ENCODE measurements at places on chromosomes 6 and 20. TPM values are rescaled to one million over a fixed set of nuclear protein-coding genes. Genes with fewer than 3 reads are reported as not detected.
A peak's percentile ranks its signal among the peaks of the same experiment; 100 is the strongest.

The CLIC1 gene
- 394 TPM for total RNA-seq

The SPATS1 gene
- not detected for total RNA-seq

The CST7 gene
- total RNA-seq, result 4.3 TPM

The CYP39A1 gene
- 18.5 TPM for total RNA-seq

The TMEM244 gene
- total RNA-seq, result not detected

The KHDC3L gene
- not detected for total RNA-seq

The SEMG1 gene
- total RNA-seq, result 1.1 TPM

The BPIFA3 gene
- not detected for total RNA-seq

- no peak for DNase-seq
Observed at GRCh38 chr20:58795923-58796245, 54.8 kb downstream of the GNAS-AS1 start.

DNA sequence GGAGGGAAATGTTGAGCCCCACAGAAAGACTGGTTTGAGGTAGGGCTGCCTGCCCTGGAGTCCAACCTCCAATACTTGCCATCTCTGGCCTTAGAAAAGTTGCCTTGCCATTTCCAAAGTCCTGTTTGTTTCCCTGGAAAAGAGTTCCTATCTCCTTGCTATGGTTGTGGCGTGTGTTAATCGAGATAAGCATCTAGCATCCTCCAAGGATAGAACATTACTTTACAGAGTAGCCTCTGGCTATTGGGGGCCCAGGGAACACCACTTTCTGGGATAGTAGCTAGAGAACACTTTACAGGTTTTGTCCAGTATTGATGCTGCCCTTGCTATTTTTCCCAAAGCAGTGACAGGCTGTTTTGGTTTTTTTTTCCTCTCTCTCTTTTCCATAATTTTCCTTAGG lies 57.4 kb upstream of the SASH1 start:
- DNase-seq, result no peak

DNA sequence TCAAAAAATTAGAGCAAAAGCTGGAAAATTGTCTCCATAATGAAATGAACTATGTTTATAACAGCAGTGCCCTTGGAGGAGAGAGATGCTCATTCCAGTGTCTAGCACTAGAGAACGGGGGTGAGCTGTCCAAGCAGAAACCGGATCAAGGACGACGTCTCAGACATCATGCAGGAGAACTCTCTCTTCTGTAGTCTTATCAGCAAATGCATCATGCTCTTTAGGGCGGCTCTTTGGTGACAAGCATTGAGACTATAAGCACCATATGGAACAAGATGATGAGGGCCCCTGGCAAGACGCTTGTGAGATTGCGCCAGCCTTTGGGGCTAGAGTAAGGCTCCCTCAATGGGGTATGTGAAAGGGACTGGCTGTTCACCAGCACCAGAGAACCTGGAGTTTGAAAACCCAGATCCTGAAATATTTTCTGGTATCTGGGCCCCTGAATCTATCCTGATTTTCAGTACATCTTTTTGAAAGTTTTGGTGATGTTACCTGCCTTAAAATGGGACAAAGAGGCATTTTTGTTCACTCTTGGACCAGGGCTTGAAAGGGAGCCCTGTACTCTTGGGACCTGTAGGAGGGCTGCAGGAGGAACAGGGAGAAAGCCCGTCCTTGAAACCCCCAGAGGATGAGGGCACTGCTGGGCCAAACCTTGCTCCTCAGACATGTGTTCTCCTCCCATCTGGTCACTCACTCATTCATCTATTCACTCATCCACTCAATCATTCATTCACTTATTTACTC lies 127.6 kb downstream of the TTLL2 start:
- no peak for DNase-seq

GRCh38 chr20:6014017-6014416 lies 39.8 kb downstream of the LRRN4 start:
- no peak for DNase-seq

DNA sequence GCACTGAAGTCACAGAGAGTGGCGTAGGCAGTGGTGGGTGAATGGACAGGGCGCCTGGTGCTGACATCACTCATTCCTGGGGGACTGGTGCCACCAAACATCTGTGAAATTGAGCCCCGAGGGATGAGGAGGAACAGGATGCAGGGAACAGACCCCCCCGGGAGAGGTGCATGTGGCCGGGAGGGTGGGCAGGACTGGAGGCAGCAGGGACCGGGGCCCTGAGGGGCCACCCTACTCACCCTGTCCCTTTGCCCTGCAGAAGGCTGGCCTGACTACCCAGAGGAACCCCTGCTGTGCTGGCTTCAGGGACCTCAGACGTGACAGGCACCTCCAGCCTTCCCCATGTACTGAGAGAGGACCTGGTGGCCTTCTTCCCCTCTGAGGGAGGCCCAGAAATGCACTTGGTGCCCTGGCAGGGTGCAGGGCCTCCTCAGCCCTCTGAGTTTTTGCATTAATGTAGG lies 25.1 kb downstream of the SYNDIG1 start:
- no peak for DNase-seq

DNA sequence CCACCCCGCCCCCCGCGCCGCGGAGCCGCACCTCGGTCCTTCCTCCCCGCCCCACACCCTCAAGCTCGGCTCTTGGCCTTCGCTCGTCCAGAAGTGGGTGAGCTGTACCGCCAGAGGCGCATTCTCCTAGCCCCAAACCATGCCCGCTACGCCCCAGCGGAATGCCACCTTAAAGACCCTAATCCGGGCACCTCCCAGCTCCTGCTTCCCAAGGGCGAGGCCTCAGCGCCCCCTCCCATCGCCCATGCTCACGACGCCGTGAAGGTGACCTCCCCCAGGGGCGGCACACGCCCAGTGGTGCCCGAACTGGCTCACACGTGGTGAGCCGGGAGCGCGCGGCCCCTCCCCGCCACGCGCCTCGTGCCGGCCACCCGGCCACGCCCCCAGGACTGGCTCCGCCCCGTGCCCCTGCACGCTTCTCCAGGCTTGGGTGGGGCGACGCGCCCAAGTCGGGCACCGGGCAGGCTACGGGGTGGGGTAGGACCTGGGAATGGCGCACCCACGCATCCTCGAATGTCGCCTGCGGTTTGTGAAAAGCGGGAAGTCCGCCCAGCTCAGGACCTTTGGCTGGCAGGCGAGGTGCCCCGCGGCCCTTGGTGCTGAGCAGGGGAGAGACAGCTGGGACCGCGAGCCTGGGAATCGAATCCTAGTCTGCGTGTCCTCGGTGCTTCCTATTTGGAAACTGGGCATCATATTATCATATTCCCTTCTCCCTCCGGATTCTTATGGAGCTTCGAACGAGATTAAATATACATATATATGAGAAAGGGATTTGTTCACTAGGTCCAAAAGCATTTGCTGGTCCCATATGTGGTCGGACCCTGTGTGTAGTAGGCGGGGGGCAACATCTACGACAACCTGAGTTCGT lies 941 bp upstream of the SOX12 start:
- peak; percentile 89 for DNase-seq

DNA sequence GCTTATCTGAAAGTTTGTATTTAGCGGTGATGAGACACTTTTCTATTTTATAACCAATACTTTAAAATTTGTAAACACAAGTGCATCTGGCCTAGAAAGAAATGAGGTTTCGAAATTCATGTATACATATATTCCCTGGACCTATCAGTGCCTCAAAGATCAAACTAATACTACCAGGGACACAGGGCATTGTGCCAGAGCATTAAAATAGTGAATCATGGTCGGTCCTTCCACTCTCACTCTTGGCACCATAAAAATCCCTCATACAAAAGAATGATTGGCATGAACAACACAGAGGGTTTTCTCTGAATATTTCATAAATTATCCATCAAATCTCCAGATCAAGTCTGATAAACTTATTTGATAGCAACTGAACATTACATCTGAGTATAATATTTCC lies 62.0 kb downstream of the MMUT start:
- no peak for DNase-seq

- DNase-seq, result peak; percentile 70
Observed at GRCh38 chr6:33994472-33995308, 151.2 kb downstream of the GRM4 start.

DNA sequence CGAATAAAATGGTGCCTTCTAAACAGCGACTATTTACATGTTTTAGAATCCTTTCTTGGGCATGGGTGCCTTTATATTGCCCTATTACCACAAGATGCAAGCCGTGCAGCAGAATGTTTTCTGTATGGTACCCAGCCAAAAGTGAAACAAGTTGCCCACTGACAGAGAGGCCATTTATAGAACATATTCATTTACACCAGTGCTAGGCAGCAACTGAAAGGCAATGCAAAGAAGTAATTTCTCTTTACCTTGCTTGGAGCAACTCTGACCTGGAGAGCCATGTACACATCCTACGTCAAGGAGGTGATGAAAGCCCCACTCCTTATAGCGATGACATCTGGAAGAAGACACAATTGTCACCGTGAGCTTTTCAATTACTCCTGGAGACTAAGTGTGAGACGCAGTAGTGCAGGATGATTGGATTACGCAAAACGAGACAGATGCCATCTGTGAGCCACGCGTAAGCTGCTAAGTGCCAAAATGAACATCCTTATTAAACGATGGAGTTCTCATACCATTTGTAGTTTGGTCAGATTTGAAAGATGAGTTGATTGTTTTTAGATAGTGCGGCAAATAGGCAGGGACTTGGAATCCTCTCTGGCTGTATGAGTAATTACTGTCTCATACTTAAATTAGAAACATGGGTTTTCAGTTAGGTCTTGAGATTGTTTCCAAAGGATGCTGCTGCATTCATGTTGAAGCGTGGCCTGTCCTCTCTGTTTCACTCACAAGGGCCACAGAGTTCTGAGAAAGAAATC lies at the start of gene TMEM244:
Gene TMEM244, minus strand, starts transcription at position 408 of the 758 bp plus-strand sequence. Its CDS starts 127 bp downstream, at position 281.
- DNase-seq, result no peak

GRCh38 chr20:47041396-47041899 lies 146.8 kb downstream of the EYA2 start:
- DNase-seq, result no peak

DNA sequence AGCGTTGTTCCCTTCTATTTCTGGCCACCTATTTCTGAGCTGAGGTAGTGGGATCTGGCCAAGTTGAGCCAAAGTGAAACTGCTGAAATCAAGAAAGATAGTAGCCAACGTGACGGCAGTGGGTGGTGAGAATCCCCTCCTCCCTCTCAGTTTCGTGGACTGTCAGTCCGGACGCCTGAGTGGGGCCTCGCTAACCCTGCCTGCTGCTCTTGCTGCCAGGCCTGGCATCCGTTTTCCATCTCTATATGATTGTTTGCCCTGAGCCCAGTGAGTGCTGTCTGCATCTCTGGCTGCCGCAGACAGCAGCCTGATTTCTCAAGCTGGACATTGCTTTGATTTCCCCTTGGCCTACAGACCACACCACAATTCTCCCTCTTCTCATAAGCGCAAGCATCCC lies 23.5 kb upstream of the PAX1 start:
- no peak for DNase-seq

- no peak for DNase-seq
Observed at GRCh38 chr6:131251590-131252199, 116.4 kb downstream of the AKAP7 start.

DNA sequence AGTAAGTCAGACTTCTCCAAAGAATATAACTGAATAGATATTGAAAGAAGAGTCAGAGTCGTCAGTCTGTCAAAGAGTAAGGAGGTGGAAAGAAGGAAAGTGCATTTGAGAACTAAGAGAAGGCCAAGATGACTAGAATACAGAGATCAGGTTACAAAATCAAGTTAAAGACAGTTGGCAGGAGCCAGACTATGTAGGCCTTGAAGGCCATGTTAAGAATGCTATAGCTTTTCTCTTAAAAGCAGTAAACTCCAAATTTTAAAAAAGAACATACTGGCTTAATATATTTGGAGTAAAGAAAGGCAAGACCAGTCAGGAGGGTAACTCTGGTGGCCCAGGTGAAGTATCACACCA lies 68.8 kb downstream of the IBTK start:
- DNase-seq, result no peak

DNA sequence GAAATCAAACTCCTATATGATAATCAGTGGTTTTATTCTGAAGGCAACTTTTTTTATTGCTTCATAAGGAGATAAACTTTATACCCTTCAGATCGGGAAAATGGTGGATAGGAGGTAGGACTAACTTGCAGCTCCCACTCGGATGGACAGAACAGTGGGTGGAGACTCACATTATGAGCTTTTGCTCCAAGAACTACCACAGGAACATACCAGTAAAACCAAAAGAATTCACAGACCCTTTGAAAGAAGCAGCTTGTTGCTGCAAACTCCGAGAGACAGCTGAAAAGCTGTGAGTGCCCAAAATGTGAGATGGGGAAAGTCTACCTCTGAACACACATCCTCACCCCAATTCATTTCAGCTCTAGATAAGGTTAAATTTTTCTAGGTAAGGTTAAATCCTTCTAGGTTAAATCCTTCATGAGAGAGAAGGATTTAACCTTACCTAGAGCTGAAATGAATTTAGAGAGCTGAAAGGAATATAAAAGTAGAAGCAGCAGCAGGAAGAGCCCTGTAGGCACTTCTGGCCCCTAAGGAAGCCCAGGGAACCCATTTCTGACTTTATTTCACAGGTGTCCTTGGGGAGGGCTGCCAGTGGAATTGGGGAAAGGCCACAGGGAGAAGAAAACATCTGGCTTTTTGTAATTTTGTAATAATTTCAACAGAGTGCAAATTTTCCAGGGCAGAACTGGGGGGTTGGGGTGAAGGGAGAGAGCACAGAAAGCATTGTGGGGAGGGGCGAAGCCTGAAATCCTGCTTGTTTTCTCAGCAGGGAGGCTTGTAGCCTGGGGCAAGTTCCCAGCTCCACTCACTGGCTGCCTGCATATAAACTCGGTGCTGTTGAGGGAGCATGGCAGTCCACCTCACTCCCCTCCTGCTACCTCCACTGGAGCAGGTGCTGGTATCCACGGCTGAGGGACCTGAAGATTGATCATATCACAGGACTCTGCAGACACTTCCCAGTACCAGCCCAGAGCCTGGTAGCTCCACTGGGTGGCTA lies 65.9 kb upstream of the HCRTR2 start:
- no peak for DNase-seq

GRCh38 chr6:5537967-5538366 lies 276.7 kb downstream of the FARS2 start:
- no peak for DNase-seq

DNA sequence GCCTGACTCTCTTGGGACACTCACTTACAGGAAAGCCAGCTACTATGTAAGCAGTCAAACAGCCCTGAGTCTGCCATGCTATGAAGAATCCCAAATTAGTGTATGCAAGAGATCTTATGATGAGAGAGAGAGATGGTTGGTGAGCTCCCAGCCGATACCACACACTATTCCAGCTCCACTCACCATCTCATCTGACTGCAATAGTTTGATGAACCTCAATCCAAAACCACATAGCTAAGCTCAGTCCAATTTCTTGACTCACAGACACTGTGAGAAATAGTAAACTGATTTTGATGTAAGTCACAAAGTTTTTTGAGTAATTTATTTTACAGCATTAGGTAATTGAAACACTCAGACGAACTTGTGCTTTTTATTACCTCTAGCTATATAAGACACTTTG lies 441.4 kb downstream of the COL12A1 start:
- no peak for DNase-seq

DNA sequence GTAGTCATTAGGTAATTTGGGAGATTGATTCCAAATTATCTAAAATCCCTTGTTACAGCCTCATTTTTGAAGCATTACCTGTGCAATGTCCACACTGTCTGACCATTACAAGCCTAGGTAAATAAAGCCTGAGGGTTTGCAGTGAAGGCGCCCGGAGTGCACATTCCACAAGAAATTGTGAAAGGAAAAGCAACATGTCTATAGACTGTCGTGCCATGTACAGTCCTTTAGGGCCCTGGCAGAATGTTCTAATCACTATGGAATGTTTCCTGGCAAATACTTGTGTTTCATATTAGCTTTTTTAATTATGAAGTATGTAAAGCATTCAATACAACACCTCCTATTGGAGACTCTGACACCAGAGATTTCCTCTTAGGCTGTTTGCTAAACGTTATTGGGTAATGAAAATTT lies 28.9 kb downstream of the PREP start:
- no peak for DNase-seq
